ENCODE measurements at places on chromosomes 2 and 18.
A peak's percentile ranks its signal among the peaks of the same experiment; 100 is the strongest.

- DNase-seq: no peak
Observed at GRCh38 chr2:6755456-6755855, 110.3 kb downstream of the CMPK2 start.

- no peak for DNase-seq
Observed at GRCh38 chr2:200619279-200619678, 33.5 kb downstream of the AOX1 start.

- DNase-seq: no peak
Observed at GRCh38 chr2:202113571-202114142, 40.6 kb downstream of the KIAA2012 start.

DNA sequence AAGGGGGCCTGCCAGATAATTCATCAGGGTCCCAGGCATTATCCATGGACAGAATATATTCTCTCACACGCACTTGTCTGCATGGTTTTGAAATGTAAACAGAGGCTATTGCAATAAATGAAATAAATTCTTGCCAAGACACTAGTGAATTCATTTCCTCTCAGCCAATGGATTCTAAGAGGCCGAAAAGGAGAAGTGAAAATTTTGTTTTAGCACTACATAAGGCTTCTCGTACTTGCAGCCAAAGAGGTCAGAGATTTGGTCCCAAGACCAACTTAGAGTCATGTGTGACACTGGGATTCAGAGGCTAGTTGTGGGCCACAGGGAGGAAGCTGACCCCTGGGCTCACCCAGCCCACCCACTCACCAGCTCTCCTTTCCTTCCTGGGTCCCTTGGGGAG lies 184.1 kb upstream of the GLI2 start:
- no peak for DNase-seq

- no peak for DNase-seq
Observed at GRCh38 chr18:212780-213179, 54.4 kb downstream of the USP14 start.

DNA sequence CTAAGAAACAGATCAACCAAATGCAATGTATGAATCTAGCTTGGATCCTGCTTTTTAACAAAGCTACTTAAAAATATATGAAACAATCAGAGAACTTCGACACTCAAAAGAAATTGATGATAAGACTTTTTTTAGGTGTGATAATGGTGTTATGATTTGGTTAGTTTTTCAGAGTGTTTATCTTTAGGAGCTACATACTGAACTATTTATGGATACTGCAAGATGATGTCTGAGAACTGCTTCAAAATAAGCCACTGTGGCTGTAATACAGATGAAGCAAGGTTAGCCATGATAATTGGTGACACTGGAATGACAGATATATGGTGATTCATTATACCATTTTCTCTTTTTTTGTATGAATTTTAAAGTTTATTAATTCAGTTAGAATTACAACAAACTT lies 14.2 kb downstream of the SLC25A12 start:
- no peak for DNase-seq

GRCh38 chr2:187862715-187863114 lies 308.5 kb upstream of the TFPI start:
- DNase-seq: no peak

- no peak for DNase-seq
Observed at GRCh38 chr2:172905937-172906811, 169.5 kb upstream of the MAP3K20 start.

DNA sequence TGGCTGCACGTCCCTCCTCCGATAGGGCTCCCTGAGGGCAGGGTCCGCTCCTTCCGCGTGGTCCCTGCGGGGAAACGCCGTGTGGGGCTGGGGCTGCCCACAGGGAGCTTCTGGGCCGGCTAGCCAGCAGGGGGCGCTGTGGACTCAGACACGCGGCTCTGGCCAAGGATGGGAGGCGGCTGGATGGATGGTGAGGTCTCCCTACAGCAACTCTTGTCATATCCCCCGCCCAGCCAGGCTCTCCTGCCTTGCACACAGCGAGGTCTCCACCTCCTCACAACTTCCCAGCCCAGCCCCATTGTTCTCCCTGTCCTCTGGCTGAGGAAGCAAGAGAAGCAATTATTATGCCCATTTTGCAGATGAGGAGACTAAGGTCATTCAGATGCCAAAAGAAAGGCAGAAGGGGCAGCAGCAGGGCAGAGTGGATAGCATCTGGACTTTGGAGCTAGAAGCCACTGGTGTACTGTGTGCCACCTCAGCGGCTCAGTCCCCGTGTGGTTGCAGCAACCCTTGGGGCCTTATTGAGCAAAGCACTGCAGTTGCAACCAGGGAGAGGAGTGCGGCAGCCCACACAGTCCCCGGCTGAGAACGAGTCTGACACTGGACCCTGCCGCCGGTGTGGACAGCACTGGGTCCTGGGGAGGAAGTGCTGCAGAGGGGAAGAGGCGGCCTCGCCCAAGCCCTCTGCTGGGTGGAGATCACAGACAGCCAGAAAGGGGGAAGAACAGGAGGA lies 99.0 kb downstream of the ZFP36L2 start:
- DNase-seq: peak; percentile 79
